ENCODE measurements at places on chromosomes 7 and 10.

DNA sequence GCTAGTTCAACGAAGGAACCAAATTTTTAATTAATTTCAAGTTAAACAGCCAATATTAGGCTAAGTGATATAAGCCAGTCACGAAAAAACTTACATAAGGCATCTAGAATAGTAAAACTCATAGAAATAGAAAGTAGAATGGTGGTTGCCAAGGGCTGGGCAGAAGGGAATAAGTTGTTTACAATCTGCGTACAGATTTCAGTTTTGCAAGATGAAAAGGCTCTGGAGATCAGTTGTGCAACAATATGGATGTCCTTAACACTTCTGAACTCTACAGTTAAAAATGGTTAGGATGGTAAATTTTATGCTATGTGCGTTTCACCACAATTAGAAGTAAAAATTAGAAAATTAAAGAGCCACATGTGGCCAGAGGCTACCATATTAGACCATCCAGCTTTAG, 13.3 kb downstream of the SCRN1 start:
- no peak for DNase-seq

- no peak for DNase-seq
Measured at GRCh38 chr7:110564246-110564645, 526.7 kb upstream of the LRRN3 start.

DNA sequence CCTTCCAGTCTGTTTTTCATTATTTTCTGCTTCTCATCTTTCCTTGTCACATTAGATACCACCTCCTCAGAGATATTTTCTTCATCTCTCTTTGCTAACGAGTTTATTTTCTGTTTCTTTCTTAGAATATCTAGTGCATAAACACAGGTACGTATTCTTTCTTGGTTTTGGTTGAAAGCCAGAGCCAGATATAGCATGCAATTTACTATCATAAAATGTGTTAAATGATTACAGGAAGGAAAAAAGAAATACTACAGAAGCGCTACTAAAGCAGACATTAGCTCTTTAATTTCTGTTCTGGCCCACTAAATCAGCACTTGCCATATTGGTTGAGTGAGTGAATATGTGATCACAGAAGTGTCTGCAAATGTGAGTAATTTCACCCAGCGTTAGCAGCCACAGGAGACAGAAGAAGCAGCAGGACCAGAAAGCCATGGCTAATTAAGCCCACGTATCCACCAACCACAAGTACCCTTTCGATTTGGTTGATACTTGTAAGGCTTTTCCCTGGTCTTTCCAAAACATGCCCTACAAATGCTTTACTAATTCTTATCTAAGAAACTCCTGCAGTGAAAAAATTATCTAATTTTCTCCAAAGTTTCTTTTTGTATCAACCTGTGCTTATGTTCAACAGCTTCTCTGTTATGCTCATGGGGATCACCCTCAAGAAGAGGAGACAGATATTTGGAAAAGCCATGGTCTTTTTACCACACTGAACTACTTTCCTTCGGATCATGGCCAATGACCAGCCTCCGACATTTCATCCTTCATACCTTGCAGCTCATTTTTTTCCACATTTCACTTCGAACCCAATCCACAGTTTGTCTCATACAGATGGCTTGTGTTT, 23.1 kb upstream of the MACC1 start:
- DNase-seq = no peak

DNA sequence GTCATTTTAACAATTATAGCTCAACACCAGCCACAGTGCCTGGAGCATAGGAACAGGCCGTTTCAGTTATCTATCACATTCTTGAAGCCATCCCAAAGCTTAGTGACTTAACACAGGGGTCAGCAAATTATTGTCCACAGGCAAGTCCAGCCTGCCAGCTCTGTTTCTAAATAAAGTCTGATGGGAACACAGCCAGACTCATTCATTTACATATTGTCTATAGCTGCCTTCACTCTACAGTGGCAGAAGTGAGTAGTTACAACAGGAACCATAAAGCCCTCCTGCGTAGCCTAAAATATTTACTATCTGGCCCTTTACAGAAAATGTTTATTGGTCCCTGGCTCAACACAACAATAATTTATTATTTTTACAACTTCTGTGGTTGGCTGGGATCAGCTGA, 407.5 kb upstream of the AUTS2 start:
- DNase-seq = no peak

GRCh38 chr7:26185844-26186180, 14.7 kb downstream of the HNRNPA2B1 start:
- no peak for DNase-seq

- DNase-seq = no peak
Measured at GRCh38 chr10:62527019-62527827, 153.1 kb downstream of the ZNF365 start.

DNA sequence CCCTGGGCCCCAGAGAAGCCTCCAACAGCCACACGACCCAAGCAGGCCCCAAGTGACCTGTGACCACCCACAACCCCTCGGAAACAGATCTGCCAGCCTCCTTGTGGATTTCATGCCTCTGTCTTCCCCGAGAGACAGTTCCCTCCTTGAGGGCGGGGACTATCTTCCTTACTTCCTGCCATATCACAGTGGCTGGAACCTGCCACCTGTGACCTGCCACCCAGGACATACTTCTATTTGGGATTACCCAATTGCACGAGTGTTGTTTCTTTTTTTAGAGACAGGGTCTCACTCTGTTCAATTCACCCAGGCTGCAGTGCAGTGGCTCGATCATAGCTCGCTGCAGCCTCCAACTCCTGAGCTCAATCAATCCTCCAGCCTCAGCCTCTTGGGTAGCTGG, 25.9 kb downstream of the TNRC18 start:
- DNase-seq = no peak

DNA sequence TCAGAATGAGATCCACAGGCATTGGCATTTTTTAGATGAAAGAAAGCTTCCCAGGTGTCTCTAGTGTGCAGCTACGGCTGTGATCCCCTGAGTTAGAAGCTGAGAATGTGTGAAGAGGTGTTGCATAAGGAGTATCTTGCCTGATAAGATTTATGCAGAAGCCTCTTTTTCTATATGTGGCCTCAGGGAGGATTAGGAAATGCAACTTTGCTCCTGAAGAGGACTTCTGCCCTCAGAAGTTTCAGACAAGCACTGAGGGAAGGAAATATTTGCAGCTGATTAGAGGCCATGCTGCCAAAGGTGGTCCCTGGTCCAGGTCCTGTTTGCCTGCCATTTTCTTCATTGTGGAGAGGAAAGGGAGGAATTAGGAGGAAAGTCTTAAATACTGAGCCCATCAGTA, 551.8 kb downstream of the PHTF2 start:
- DNase-seq = no peak

- DNase-seq = no peak
Measured at GRCh38 chr7:80902716-80903308, 16.0 kb downstream of the SEMA3C start.
